Stimulated activated CD4-positive, alpha-beta T cell treated with anti-CD3 and anti-CD28 coated beads, TNF-alpha, amount 100 ng/mL, for 24 hours (primary cell): ENCODE measurements at places on chromosomes 12 and 14.

DNA sequence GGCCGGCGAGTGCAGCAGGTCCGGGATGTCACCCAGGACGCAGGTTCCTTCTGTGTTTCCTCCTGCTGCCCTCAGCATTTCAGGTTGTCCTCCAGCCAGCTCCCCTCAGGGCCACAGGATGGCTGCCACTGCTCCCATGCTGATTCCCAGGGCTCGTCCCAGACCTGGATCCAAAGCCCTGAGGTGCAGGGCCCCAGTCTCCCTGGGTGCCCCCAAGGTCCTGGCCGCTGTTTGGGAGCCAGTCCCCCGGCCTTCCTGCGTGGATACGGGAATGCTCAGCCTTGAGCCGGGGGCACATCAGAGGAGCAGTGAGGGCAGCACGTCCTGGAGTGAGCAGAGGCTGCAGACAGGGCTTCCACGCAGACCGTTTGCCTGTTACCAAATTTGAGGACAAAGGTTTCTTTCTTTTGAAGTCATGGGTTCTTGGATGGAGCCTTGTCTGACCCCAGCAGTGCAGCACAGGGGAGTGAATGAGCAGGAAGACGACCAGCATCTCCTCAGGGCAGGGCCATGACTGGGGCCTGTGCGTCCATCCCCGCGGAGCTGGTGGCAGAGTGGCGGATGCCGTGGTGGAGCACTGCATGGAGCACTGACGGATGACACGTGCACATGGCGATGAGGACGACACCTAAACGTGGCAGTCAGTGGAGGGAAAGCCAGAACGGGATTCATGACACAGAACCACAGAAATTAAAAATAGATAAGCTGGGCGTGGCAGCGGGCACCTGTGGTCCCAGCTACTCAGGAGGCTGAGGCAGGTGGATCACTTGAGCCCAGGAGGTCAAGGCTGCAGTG is 12.5 kb upstream of the CACNA2D4 start:
- DNase-seq = no peak

GRCh38 chr12:56229916-56230431 is at the start of gene SLC39A5:
TSS of gene SLC39A5 (plus strand) at chr12:56230051. CDS start at chr12:56231275, 1,224 bp downstream.
- DNase-seq = no peak

- no peak for DNase-seq
These were observed 597.1 kb downstream of the RPL10L start for GRCh38 chr14:46054526-46054925.

GRCh38 chr12:71710276-71711125 is 24.6 kb downstream of the TMEM19 start:
- DNase-seq = no peak

GRCh38 chr12:108788911-108789310 is 57.6 kb upstream of the CORO1C start:
- DNase-seq = no peak
